ENCODE measurements at places on chromosomes 11 and 22.

GRCh38 chr11:46381048-46381818 lies at the start of gene MDK:
TSS of gene MDK (plus strand) at chr11:46381669. CDS start at chr11:46382058, 389 bp downstream.
- no peak for DNase-seq

DNA sequence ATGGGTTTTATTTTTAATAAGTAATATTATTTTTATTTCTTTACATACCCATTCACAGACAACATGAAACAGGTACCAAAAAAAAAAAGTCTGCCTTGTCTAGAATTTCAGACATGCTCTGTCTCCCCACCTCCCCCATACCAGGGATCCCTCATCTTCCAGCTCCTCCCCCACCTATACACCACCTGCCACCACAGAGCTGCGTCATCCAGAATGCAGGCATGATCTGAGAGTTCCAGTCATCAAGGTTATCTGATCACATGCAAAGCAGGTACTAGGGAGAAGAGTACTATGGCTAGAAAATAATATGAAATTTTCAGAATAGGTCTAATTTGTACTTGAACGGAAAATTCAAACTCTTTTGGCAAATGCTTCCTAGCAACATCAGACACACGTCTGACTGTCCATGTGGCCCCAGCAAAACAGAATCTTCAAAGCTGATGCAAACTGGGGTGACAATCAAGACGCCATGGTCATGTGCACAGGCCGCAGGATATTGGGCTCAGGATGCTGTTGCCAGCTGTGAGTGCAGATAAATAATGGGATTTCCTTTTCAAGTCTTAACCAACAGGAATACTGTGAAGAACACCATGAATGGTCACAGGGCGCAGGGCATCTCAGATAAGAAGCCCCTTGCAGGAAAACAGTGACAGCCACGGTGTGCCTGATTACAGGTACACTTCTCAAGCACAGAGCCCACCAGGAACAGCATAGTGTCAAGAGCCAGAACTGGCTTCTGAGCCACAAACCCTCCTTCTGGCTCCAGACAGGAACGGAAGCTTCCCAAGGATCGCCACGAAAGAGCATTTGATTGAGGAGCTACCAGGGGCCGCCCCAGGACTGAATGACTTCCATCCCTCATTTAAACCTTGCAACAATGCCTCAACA lies 169.5 kb downstream of the EFCAB6 start:
- no peak for DNase-seq

- no peak for DNase-seq
Observed at GRCh38 chr11:47911149-47911548, 63.0 kb upstream of the NUP160 start.

DNA sequence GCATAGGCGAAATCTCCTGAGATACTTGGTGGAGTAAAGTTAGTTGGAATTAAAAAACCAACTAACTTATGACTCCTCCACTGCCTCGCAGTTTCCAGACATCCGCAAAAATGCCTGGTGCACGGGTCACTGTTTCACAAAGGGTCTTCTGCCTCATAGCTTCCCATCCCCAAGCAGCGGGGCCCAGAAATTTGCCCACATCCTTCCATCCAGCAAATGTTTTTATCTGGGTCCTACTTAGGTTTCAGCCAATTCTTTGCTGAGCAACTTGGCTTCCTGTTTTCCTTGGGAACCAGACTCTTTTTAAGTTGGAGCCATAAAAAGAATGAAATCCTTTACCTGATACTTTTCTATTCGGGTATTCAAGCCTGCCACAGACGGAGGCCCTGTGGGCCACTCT lies 36.2 kb downstream of the FZD4 start:
- peak; percentile 55 for DNase-seq

DNA sequence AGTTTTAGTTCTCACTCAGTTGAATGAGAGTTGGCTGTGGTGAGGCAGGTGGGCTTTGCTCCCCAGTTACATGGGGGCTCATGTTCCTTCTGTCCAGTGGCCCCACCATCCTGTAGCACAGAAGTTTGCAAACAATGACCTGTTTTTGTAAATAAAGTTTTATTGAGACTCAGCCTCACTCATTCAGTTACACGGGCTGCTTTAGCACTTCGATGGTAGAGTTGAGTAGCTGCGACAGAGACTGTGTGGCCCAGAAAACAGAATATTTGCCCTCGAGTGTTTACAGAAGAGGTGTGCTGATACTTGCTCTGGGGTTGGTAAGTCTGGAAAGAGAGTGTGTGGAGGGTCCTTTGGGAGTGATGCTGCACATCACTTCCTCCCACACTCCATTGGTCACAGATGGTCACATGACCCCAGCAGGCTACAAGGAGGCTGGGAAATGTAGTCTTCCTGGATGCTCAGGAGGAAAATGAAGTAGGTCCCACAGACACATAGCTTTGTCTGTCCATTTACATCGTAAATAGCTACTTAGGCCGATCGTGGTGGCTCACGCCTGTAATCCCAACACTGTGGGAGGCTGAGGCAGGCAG lies 34.6 kb downstream of the IFT27 start:
- peak; percentile 10 for DNase-seq

DNA sequence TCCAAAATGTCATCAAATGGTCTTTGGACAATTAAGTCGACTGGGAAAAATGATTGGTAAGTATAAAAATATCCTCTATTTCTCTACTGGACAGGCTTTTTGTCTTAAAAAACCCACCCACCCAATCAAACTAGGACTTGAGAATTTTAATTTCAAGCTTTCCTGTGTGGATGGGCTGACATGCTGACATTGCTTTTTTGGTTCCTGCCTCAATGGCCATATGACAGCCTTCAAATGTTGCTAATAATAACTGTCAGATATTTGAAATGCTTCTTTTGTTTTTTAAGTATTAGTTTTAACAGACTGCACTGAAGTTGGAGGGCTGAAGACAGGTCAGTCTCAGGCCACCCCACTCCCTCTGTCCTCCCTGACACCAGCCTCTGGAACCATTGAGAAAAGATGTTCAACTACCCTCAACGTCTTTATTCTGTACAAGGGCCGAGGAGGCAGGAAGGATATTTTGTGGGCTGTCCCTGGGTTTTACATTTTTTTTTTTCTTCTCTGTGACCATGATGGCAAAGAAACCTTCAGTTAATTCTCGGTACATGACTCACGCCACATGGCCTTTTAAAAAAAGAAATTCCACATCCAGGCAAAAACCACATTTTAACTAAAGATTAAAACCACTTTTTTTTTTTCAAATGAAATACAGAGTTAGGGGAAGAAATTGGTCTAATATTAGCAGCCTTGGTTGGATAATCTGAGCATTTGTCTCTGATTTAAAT lies 130.4 kb downstream of the SLC1A2 start:
- DNase-seq, result peak; percentile 87

GRCh38 chr11:82949352-82949751 lies 47.8 kb downstream of the DDIAS start:
- DNase-seq, result no peak

GRCh38 chr11:66221726-66222236 lies 46.7 kb upstream of the RAB1B start:
- DNase-seq, result no peak

DNA sequence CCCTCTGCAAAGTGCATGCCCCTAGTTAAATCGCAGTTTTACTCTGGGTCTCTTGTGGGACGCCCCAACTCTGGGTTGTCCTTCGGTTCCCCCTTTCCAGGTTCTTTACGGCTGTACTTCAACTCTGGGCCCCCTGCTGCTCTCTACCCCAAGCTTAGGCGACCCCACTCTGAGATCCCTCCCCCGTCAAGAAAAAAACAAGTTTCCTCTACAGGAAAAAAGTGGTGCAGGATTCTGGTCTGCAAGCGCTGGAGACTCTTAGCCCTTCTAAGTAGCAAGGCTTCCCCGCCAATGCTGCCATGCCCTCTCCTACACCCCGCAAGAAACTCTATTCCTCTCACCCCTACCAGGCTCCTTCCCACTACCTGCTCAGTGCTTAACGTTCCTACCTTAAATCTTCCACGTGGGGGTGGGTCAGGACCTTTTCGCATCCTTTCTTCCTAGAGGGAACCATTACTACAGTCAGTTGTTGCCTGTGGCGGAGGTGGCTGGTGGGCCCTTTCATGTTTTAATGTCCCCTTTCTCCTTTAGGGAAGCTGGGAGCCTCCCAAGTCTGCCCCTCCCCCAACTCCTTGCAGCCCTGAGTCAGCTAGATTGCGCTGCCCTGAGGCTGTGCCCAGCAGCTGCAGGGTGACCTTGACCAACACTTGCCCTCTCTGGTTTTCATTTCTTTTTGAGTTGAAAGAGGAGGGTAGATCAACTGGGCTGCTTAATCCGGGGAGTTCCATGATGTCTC lies 1.4 kb downstream of the NEFH start:
- no peak for DNase-seq

DNA sequence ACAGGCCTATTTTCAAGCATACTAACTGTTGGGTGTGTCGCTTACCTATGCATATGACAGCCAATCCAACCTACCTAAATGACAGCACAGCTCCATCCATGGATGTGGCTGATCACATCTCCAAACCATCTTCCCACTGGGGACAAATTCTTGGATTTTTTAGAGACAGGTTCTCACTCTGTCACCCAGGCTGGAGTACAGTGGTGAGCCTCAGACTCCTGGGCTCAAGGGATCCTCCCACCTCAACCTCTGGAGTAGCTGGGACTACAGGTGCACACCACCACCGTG lies 18.0 kb downstream of the SCARF2 start:
- no peak for DNase-seq

DNA sequence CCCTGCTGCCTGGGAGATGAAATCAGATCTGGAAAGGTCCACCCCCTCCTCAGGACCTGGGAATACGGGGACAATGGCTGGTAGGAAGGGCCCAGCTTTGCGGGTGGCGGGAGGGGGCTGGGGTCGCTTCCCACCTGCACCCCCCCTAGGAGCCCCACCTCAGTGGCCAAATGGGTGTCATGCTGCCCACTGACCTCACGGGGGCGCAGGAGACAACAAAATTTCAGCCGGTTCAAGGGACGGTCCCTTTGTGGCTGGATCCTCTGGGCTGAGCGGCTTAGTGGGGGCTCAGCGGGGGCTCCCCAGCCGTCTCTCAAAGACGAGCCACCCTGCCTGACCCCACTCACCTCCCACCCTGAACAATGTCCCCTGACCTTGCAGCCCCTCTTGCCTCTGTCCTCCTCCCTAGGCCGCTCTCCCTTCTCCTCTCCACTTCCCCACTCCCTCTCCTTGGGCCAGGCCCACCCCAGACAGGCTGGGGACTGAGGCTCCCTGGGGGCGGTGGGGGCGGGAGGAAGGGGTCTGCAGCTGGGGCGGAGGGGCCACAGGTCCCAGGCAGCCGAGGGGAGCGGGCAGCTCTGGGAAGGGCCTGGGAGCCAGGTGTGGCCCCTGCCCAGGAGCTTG lies 39.3 kb upstream of the H19 start:
- DNase-seq, result no peak

DNA sequence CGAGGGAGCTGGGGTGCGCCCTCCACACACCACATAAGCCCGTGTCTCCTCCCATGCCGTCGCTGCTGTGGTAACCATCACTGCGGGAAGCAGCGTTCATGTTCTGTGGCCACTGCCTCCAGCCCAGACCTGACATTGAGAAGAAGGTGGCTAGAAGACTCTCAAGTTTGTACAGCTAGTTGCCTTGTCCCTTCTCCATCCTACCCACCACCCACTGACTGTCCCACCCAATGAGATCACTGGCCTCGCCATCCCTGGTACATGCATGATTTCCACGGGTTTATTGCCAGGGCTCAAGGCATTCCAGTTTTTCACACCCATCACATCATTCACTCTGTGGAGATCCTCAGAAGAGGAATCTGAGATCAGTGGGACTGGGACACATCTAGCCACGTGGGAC lies 33.0 kb downstream of the AHNAK start:
- DNase-seq, result no peak
